ENCODE measurements at places on chromosomes 4 and X.

DNA sequence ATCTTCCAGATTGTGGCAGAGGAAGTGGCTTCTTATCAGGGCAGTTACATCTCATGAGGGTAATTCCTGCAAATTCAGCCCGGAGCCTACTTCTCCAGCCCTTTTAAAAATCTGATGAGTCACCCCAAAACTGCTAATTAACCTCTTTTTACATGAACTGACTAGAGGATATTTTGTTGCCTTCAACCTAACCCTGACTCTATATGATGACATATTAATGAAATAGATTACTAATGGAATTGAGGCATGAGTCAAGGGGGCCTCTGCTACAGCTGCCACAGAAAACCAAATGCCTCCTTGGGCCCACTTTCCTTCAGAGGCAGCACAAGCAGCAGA, 72.5 kb downstream of the QRFPR start:
- DNase-seq = no peak

DNA sequence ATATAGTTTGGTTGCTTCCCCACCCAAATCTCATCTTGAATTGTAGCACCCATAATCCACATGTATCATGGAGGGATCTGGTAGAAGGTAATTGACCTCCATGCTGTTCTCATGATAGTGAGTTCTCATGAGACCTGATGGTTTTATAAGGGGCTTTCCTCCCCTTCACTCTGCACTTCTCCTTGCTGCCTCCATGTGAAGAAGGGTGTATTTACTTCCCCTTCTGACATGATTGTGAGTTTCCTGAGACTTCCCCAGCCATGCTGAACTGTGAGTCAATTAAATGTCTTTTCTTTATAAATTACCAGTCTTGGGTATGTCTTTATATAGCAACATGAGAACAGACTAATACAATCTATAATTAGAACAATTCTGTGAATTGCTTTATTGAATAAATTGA, 11.9 kb upstream of the DCAF4L1 start:
- DNase-seq = no peak

- DNase-seq = no peak
These were observed 35.3 kb downstream of the ARAP2 start for GRCh38 chr4:36208893-36209473.

GRCh38 chr4:112141366-112142138, 3.7 kb upstream of the FAM241A start:
- no peak for DNase-seq

DNA sequence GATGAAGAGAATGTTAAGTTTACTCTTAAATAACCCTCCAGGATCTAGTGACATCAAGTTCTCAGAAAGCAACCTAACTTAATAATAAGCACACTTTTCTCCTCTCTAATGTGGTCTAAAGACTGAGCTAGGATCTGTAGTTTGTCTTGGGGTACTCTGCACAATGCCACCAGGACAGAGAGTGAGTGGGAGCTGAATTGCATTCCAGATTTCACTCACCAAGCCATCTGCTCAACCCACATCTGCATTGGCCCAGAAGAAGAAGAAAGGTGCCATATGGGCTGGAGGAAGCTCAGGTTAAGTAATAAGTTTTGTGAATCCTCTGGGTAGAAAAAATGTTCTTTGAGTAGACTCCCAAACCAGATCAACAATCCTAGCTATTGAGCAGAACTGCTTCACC, 384.6 kb downstream of the PPP3CA start:
- DNase-seq = no peak

- DNase-seq = no peak
These were observed 985.6 kb upstream of the PCDH7 start for GRCh38 chr4:29734343-29735213.

- DNase-seq = no peak
These were observed 36.9 kb downstream of the TBC1D14 start for GRCh38 chr4:6946497-6946896.

DNA sequence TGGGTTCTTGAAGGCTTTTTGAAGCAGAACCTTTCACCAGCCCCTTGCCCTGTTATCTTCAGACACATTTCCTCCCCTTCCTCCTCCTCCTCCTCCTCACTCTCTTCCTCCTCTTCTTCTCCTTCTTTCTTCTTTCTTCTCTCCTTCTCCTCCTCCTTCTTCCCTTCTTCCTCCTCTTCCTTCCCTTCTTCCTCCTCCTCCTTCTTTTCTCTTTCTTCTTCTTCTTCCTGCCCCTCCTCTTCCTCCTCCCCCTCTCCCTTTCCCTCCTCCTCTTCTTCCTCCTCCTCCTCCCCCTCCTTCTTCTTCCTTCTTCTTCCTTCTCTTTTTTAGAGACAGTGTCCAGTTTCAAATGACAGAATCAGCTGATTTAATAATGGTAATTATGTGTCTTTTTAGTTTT, 226.0 kb downstream of the DKK2 start:
- DNase-seq = no peak

DNA sequence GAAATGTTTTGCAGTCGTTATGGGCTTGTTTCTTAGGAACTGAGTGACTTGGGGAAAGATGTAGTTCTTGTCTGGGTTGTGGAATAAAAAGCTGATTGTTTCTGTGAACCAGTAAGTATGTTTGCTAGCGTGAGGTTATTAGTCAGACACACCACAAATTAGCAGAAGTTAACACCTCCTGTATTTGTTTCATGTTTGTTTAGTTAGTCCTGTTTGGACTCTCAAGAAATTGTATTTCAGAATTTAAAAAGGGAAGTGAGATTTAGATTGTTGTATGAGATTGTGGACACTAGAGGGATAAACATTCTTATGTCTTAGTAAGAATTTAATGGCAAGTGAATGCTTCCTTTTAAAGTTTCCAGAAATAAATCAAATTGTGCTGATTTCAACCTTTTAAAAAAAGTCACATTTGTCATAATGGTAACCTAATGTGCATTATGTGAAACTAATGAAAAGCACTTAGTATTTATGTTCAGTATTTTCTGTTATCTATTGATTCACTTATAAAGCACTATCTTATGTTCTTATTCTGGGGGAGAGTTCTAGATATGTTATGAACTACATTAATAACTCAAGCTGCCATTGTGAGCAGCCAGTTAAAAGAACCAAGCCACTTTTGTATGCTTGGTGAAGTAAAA, 25.6 kb downstream of the ATP10D start:
- no peak for DNase-seq

Measured in vagina (tissue), 2 donors.